ENCODE measurements at places on chromosomes 2 and 18. TPM values are rescaled to one million over a fixed set of nuclear protein-coding genes. Genes with fewer than 3 reads are reported as not detected.

Gene TMEM198
- total RNA-seq = 0.54 TPM

Gene ICOS
- total RNA-seq = not detected

Gene RAB3GAP1
- total RNA-seq = 30.1 TPM

Gene SERPINB4
- 0.16 TPM for total RNA-seq

Gene ALPG
- 0.15 TPM for total RNA-seq

Gene LDLRAD4
- 1.7 TPM for total RNA-seq

Gene SPP2
- total RNA-seq = not detected
